ENCODE measurements at places on chromosomes 7 and 10. TPM values are rescaled to one million over a fixed set of nuclear protein-coding genes. Genes with fewer than 3 reads are reported as not detected.

GRCh38 chr7:81473236-81473635 lies 296.6 kb downstream of the HGF start:
- H3K27me3 ChIP-seq: no peaks in the 10 kb centered on the region
- no peak for DNase-seq
- H3K4me3 ChIP-seq: no peak overlapping the region

SH2D4B gene
- total RNA-seq: 0.09 TPM

GRCh38 chr10:126905776-126906703 lies 812 bp downstream of the DOCK1 start:
- H3K27ac ChIP-seq: peak overlapping the region; percentile 87
- DNase-seq: peak; percentile 60
- H3K4me1 ChIP-seq: peaks cover 51% of the 10 kb centered on the region

- no peaks in the 10 kb centered on the region for H3K4me1 ChIP-seq
- H3K4me3 ChIP-seq: no peak overlapping the region
- H3K36me3 ChIP-seq: peaks cover 79% of the 10 kb centered on the region
- H3K27ac ChIP-seq: no peak overlapping the region
These were observed 282.9 kb downstream of the PAXIP1 start for GRCh38 chr7:154720016-154720415.

CYP2C19 gene
- 0.09 TPM for total RNA-seq

DNA sequence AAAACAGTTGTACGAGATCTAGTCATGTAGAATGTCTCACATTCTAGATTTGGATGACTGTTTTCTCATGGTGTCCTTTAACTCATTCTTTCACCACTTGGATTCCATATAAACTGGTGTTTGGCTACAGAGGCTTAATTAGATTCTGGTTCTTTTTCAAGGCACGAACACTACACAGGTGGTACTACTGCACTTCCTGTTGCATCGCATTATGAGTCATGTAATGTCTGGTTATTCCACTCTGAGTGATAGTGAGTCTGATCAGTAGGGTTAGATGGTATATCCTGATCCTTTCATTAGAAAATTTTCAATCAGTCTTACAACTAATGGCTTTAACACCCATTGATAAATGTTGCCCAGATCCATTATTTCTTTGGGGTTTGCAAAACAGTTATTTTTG lies 11.2 kb upstream of the AKAP9 start:
- no peak overlapping the region for H3K27ac ChIP-seq
- H3K27me3 ChIP-seq: peaks cover 16% of the 10 kb centered on the region
- H3K4me3 ChIP-seq: no peak overlapping the region
- H3K36me3 ChIP-seq: no peaks in the 10 kb centered on the region
- H3K4me1 ChIP-seq: no peaks in the 10 kb centered on the region

- H3K27me3 ChIP-seq: peaks cover 4% of the 10 kb centered on the region
- H3K36me3 ChIP-seq: no peaks in the 10 kb centered on the region
- H3K4me1 ChIP-seq: peaks cover 4% of the 10 kb centered on the region
- H3K4me3 ChIP-seq: no peak overlapping the region
- no peak overlapping the region for H3K27ac ChIP-seq
These were observed 9.0 kb upstream of the BLVRA start for GRCh38 chr7:43749383-43749940.

DNA sequence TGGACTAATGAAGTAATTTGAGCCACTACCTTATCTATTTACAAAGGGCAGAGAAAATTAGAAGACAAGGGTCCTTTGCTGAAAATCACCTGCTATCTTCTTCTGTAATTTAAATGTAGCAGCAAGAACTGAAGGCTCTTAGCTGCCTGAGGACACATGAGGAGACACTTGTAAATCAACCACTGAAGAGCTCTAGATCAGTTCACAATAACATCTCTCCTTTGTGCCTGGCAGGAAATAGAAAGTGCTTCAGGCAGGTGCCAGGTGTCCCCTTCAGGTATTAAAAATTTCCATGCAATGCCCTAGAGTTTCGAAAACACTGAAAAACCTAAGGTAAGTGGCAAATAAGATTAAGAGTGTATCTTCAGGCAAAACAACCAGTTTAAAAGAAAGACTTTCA lies 474.6 kb downstream of the GRM8 start:
- H3K36me3 ChIP-seq: no peaks in the 10 kb centered on the region
- no peak for DNase-seq
- peaks cover 38% of the 10 kb centered on the region for H3K4me1 ChIP-seq
- peak overlapping the region; percentile 95 for H3K27ac ChIP-seq

PI4K2A gene
- 18.6 TPM for total RNA-seq

DNA sequence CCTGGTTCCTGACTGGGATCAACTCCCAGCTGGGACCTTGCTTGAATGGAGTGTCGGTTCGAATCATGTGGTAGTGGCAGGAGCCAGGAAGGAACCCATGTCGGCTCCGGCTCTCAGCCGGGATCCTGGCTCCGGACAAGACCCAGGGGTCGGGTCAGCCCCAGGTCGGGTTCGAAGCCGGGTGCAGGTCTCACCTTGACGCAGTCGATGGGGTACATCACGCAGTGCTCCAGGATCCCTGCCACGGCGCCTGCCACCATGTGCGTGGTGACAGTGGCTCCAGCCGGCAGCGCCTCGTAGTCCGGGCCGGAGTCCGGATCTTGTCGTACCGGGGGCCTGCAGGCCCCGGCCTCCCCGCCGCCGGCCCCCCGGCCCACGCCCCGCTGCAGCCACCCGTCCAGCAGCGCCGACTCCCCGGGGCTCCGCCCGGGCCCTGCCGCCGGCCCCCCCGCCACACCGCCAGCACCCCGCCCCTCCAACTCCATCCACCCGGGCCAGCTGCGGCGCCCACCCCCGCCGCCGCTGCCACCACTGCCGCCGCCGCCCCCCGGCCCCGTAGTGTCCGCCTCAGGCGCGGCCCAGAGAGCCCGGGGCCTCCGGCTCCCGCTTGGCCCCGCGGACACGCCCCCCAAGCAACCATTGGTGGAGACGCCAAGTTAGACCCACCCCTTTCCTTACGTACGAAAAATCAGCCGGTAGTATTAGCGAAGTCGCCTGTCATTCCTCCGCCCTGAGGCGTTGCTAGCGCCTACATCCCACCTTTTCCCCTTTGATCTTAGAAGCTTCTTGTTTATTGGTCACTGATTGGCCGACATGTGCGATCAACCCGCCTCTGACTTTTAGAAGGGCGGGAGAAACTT lies at the start of gene SLC25A28:
SLC25A28 (minus strand) TSS at position 589 of the 860 bp plus-strand sequence; CDS start at position 485, 104 bp downstream.
- H3K4me3 ChIP-seq: peak within 1 kb of the TSS; percentile 81
- peak within 1 kb of the TSS; percentile 91 for H3K27ac ChIP-seq
- no peaks in the 10 kb centered on the region for H3K36me3 ChIP-seq
- peak; percentile 94 for DNase-seq
- 0 out of 2 replicates have a peak, but pooled peaks cover 3% of the 10 kb centered on the region for H3K27me3 ChIP-seq

DNA sequence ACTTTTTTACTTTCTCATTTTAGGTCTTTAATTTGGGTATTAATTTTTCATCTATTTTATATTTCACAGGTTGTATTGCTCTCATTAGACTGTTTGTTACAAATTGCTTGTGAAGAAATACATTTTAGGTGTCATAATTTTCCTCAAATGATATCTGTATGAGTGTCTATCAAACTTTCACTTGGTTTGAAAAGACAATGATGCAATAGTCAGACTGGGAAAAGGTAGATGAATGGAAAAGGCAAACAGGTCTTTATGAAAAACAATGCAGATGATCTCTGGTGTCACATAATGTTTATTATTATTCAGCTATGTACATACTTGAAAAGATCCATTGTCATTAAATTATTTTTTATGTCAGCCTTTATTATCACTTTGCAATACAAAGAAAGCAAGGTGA lies 80.2 kb downstream of the PTPRZ1 start:
- no peak for DNase-seq
- no peaks in the 10 kb centered on the region for H3K27me3 ChIP-seq
- peaks cover 88% of the 10 kb centered on the region for H3K4me1 ChIP-seq

DNA sequence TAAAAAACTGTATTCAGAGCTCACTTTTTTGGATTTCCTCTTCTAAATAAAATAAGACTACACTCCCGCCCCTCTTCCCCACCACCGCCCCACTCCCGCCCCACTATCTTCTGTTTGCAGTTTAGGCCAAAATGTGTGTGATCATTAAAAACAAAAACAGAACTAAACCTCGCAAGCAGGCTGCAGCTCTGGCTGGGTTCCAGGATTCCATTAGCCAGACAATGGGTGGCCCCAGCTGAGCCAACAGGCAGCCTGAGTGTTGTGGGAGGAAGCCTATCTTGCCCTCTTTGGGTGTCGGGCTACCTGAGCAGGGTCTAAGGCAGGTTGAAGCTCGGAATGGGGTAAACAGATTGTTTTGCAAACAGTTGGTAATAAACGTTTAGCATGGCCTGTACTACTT lies 41.7 kb downstream of the ARL4A start:
- no peaks in the 10 kb centered on the region for H3K36me3 ChIP-seq
- peak; percentile 74 for DNase-seq
- H3K27ac ChIP-seq: peak overlapping the region; percentile 97
- H3K4me1 ChIP-seq: peaks cover 49% of the 10 kb centered on the region
- H3K4me3 ChIP-seq: no peak overlapping the region

DNA sequence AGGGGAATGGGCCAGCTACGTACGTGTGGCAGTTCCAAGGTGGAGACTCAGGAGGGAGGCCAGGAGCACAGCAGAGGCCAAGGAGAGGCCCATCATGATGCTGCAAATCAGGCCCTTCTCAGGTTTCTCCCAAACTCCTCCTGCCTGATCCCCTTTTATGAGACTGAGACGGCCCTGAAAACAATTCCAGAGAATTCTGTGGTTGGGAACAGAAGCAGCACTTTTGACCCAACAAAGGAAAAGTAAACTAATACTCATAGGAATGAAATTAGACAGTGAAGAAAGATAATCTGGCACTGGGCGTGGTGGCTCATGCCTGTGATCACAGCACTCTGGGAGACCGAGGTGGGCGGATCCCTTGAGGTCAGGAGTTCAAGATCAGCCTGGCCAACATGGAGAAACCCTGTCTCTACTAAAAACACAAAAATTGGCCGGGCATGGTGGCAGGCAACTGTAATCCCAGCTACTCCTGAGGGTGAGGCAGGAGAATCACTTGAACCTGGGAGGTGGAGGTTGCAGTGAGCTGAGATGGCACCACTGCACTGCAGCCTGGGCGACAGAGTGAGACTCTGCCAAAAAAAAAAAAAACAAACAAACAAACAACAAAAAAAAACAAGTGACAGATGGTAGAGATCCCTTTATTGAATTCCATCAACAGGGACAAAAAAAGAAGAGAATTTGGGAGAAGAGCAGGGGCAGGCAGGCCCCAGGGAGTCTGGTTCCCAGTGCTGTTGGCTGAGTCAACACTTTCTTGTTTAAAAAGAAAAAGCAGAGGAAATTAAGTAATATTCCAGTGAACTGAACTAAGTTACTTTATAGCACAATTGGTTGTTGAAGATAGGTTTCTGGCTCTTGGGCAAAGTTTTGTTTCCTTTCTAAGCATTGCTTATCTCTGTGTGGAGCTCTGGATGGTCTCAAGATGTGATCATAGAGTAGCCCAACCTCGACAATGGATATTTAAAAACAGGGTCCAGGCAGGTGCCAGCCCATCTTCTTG lies at the start of gene CCL26:
CCL26 (minus strand) TSS at position 131 of the 997 bp plus-strand sequence; CDS start at position 96, 35 bp downstream.
- H3K27me3 ChIP-seq: no peaks in the 10 kb centered on the region
- no peak for DNase-seq
- H3K4me1 ChIP-seq: peaks cover 10% of the 10 kb centered on the region
- no peak within 1 kb of the TSS for H3K27ac ChIP-seq
- no peak within 1 kb of the TSS for H3K4me3 ChIP-seq
- H3K36me3 ChIP-seq: no peaks in the 10 kb centered on the region

DNA sequence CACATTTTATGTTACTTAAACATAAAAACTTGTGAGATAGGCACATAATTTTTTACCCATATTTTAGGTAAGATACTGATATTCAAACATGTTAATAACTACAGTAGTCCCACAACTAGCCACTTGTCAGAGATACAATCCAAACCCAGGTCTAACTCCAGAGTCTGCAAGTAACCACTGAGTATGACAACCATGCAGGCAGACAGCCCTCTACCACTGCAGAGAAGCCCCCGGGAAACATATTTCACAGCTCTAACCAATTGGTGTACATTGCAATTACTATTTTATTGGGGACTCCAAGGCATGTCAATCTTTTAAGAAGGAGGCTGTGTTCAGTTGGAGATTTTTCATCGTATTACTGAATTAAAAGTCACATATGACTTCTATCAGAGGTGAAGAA lies 107.2 kb upstream of the FAM133B start:
- H3K27me3 ChIP-seq: no peaks in the 10 kb centered on the region
- peaks cover 42% of the 10 kb centered on the region for H3K4me1 ChIP-seq
- no peak for DNase-seq
- H3K4me3 ChIP-seq: no peak overlapping the region
- H3K36me3 ChIP-seq: 0 out of 2 replicates have a peak, but pooled peaks cover 3% of the 10 kb centered on the region
- H3K27ac ChIP-seq: no peak overlapping the region

GRCh38 chr7:12759151-12759550 lies 71.7 kb downstream of the ARL4A start:
- H3K36me3 ChIP-seq: peaks cover 32% of the 10 kb centered on the region
- H3K27me3 ChIP-seq: peaks cover 5% of the 10 kb centered on the region

CTAGE8 gene
- total RNA-seq: 8.4 TPM

DNA sequence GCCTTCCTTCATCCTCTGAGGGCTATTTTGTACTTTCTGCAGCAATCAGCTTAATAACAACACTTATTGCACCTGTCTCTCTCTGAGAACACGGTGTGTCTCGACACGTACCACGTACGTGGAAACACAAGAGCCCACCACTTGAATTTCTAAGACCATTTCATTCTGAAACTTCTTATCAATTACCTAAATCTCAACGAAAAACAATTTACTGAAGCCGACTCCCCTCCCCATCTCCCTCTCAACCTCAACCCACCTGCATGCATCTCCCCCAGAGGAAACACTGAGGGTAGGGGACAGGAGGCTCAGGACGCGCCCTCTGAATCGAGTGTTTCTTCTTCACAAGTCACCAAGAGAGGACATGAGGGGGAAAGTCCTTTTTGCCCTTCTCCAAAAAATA lies 278.6 kb downstream of the USP6NL start:
- no peak for DNase-seq
- H3K4me3 ChIP-seq: no peak overlapping the region
- H3K27ac ChIP-seq: peak overlapping the region; percentile 1
- no peaks in the 10 kb centered on the region for H3K36me3 ChIP-seq
- H3K27me3 ChIP-seq: no peaks in the 10 kb centered on the region

TMEM273 gene
- 0.27 TPM for total RNA-seq

GRCh38 chr10:100811752-100812750 lies 66.7 kb downstream of the PAX2 start:
- H3K27me3 ChIP-seq: peaks cover 13% of the 10 kb centered on the region
- H3K4me1 ChIP-seq: peaks cover 21% of the 10 kb centered on the region
- no peaks in the 10 kb centered on the region for H3K36me3 ChIP-seq
- H3K4me3 ChIP-seq: no peak overlapping the region

ENTPD1 gene
- 2.3 TPM for total RNA-seq

DNA sequence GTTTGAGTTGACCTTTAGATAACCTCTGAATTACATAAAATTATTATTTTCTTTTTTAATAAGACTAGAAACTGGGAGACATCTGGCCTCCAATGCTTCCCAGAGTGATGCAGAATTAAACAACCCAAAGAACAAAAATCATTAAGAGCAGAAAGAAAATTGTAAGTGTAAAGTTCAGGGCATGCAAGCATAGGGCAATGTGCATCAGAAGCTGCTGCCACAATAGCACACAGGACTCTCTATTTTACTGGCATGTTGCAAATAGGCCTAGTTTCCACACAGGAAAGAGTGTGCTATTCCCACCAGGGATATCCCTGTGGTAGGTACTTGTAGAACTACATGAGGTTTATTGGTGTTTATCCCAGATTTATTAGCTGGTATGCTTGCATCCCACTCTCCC lies 20.5 kb upstream of the STEAP2 start:
- H3K27me3 ChIP-seq: peaks cover 4% of the 10 kb centered on the region
- H3K4me3 ChIP-seq: no peak overlapping the region
- peaks cover 26% of the 10 kb centered on the region for H3K36me3 ChIP-seq
- no peak for DNase-seq
- H3K27ac ChIP-seq: no peak overlapping the region

Data from WTC11 (cell line).